ENCODE measurements at places on chromosomes 5 and 9.

DNA sequence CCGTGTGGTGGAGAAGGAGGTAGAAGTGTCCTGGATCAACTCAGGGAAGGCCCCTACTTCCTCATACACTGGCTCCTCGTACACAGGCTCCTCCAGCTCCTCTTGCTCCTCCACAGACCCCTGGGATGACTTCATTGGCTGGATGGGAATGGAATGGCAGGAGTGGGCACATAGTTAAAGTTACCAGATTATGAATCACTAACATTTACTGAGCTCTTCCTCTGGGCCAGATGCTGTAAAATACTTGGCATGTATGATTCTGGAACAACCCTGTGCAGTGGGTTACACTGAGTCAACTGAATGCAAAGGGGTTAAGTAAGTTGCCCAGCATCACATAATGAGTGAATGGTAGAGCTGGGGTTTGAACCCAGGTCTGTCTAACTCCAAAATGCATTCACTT is 3.1 kb upstream of the FCHSD1 start:
- H3K36me3 ChIP-seq, result peaks cover 10% of the 10 kb centered on the region
- H3K4me1 ChIP-seq, result peaks cover 35% of the 10 kb centered on the region
- no peaks in the 10 kb centered on the region for H3K27me3 ChIP-seq
- H3K27ac ChIP-seq, result no peak overlapping the region
- H3K4me3 ChIP-seq, result no peak overlapping the region

- H3K27ac ChIP-seq, result peak overlapping the region; percentile 58
- H3K4me1 ChIP-seq, result peaks cover 31% of the 10 kb centered on the region
- H3K36me3 ChIP-seq, result peaks cover 42% of the 10 kb centered on the region
- H3K27me3 ChIP-seq, result no peaks in the 10 kb centered on the region
- no peak for DNase-seq
- no peak overlapping the region for H3K4me3 ChIP-seq
These were observed 28.6 kb downstream of the PSIP1 start for GRCh38 chr9:15482146-15482545.

DNA sequence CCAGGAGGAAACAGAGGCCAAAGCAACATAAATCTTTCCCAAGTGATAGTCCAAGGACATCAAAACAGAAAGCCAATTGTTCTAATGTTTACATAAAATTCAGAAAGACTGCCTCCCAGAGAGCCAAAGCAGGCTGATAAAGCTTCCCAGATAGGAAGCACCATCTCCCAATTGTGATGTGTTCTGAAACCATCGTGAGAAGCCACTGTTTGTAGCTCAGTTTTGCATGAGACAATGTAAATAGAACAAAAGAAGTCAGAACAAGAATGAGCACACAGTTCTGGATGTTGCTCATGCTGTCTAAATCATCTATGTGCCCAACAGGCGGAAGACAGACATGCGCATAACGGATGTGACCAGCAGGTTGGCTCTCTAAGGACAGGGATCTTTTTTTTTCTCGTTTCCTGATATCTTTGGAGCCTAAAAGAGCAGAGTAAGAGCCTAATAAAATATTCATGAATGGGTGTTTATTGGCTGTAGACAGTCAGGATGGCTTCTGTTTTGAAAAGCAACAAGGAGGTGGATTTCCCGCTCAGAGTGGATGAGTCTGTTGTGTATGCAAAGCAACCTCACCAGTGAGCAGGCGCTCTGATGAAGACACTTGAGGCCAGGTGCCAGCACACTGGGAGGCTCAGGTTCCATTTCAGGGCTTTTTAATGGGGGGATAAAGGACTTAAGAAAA is 113.6 kb downstream of the GNA14 start:
- no peak overlapping the region for H3K27ac ChIP-seq
- no peaks in the 10 kb centered on the region for H3K4me1 ChIP-seq

GRCh38 chr5:1745123-1745795 is 54.4 kb downstream of the MRPL36 start:
- H3K36me3 ChIP-seq, result no peaks in the 10 kb centered on the region
- H3K27me3 ChIP-seq, result peaks cover 66% of the 10 kb centered on the region
- H3K4me1 ChIP-seq, result no peaks in the 10 kb centered on the region
- no peak overlapping the region for H3K27ac ChIP-seq

DNA sequence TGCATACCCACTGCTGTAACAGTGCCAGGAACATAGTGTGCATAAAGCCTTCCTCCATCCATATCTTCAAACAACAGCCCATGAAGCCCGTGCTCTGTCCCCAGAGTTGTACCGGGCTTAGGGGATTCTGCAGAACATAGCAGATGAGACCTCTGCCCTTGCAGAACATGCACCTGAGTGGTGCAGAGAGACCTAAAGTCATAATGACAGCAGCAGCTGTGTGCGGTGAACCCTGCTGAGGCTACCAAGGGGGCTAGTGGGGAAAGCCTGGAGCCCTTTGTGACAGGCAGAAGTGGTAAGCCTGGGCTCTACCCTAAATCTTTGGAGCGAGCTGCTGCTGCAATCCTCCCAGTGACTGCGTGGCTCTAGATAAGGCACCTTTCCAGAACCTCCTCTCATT is 32.2 kb upstream of the BRD3 start:
- DNase-seq, result no peak
- peaks cover 41% of the 10 kb centered on the region for H3K27me3 ChIP-seq
- no peak overlapping the region for H3K4me3 ChIP-seq
- H3K27ac ChIP-seq, result no peak overlapping the region
- no peaks in the 10 kb centered on the region for H3K4me1 ChIP-seq

GRCh38 chr5:98108497-98108896 is 665.0 kb upstream of the RGMB start:
- no peak overlapping the region for H3K4me3 ChIP-seq
- H3K27me3 ChIP-seq, result no peaks in the 10 kb centered on the region
- H3K27ac ChIP-seq, result no peak overlapping the region
- H3K4me1 ChIP-seq, result no peaks in the 10 kb centered on the region

DNA sequence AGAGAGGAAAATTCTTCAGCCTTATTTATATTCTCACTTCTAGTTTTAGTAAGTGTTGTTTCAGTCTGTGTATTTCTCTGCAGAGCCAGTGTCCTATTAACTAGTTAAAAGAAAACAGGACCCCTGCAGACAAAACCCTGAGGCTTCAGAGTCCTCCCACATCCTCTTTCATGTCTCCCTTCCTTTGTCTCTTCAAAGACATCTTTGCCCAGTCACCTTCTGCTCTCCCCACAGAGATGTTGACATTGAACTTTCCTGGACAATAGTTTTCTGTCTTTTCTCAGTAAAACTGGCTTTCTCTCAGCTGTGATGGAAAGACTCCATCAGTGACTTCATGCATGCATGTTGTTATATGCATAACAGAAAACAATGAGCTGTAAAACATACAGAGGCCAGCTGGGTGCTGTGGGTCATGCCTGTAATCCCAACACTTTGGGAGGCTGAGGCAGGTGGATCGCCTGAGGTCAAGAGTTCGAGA is 20.2 kb downstream of the GRAMD2B start:
- peaks cover 2% of the 10 kb centered on the region for H3K36me3 ChIP-seq
- H3K4me3 ChIP-seq, result no peak overlapping the region
- peaks cover 29% of the 10 kb centered on the region for H3K4me1 ChIP-seq
- no peak for DNase-seq

GRCh38 chr5:32814620-32815019 is 103.5 kb downstream of the NPR3 start:
- DNase-seq, result no peak
- no peaks in the 10 kb centered on the region for H3K36me3 ChIP-seq
- no peaks in the 10 kb centered on the region for H3K4me1 ChIP-seq
- no peak overlapping the region for H3K4me3 ChIP-seq
- no peaks in the 10 kb centered on the region for H3K27me3 ChIP-seq

DNA sequence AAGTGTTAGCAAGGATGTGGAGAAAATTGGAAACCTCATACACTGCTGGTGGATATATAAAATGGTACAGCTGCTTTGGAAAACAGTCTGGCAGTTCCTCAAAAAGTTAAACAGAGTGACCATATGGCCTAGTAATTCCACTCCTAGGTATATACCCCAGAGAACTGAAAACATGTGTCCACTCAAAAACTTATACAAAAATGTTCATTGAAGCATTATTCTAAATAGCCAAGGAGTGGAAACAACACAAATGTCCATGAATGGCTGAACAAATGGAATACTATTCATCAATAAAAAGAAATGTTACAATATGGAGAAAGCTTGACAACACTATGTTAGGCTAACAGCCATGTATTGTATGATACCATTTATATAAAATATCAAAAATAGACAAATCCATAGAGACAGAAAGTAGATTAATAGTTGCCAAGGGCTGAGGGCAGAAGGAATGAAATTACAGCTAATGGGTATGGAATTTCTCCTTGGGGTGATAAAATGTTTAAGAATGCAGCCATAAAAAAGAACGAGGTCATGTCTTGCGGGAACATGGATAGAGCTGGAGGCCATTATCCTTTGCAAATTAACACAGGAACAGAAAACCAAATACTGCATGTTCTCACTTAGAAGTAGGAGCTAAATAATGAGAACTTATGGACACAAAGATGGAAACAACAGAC is 33.6 kb upstream of the FBP1 start:
- H3K27ac ChIP-seq, result no peak overlapping the region
- no peak for DNase-seq
- peaks cover 22% of the 10 kb centered on the region for H3K27me3 ChIP-seq
- H3K4me1 ChIP-seq, result peaks cover 10% of the 10 kb centered on the region
- H3K4me3 ChIP-seq, result no peak overlapping the region
- H3K36me3 ChIP-seq, result peaks cover 8% of the 10 kb centered on the region

DNA sequence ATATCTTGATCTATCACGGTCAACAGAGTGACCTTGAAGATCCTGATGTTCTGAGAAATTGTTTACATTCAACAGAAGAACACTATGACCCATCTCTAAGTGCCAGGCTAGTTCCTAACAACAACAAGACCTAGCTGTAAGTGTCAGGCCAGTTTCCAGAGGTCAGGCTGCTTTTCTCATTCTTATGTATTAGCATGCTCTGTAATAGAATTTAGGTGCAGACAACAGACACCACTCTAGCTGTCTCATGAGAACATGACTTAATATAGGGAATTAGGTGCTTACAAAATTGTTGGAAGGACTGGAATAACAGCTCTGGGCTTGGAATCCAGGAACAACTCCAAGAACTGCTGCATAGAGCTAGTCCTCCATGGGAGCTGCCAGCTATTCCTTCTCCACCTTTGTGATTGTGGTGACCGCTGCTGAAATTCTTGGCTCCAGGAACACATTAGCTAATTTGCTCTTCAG is 138.7 kb downstream of the SNX18 start:
- peaks cover 28% of the 10 kb centered on the region for H3K4me1 ChIP-seq
- H3K27me3 ChIP-seq, result no peaks in the 10 kb centered on the region
- no peak overlapping the region for H3K27ac ChIP-seq
- H3K4me3 ChIP-seq, result no peak overlapping the region

DNA sequence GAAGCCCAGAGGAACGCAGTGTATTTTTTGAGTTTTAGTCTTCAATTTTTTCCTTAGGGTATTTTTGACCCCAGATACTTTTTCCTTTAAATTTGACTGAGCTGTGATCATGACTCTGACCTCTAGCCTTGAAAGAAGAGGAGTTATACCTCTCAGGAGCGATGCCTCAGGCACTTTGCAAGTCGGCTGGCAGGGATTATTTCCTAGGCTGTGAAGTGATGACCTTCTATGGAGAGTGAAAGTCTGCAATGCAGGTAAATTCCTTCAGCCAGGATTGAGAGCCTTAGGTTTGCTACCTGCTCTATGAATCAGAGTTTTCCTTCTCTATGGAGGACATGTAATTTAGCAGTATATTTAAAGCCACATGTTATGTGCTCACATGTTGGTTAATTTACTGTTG is 10.8 kb upstream of the NUDT12 start:
- H3K4me3 ChIP-seq, result no peak overlapping the region
- DNase-seq, result no peak
